Stimulated activated CD4-positive, alpha-beta T cell treated with anti-CD3 and anti-CD28 coated beads, Interleukin-4, amount 100 ng/mL, for 4 hours (primary cell): ENCODE measurements at places on chromosomes 1 and 21.

- DNase-seq = no peak
These were observed 93.9 kb upstream of the PRMT6 start for GRCh38 chr1:106962591-106962990.

DNA sequence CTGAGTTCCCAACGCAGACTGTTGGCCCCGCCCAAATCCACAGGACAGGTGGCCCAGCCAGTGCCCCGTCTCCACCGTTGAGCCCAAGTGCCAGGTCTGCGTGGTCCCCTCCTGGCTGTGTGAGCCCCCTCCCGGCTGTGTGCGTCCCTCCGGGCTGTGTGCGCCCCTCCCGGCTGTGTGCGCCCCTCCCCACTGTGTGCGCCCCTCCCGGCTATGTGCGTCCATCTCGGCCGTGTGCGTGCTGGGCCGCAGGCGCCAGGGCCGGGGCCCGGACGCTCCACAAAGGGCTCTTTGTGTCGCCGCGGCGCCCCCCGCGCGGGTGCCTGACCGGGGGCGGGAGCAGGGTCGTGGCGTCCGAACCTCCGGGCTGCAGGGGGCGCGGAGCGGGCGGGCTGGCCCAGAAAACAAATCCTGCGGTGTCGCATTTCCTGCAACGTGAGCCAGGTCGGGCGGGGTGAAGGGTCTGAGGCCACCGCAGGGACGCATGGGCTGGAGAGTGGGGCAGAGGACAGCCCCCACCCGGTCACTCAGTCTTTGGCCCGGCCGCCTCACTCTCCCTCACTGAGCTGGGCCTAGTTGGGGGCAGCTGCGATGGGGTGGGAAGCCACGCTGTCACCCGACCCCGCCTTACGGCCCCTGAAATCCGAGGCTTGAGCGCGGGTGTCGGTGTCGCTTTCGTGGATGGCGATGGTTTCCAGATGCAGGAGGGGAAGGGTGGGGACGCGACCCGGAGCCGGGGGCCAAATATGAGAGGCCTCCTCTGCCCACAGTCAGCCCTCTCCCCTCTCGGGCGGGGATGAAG is 18.8 kb downstream of the TNFRSF25 start:
- DNase-seq = no peak

DNA sequence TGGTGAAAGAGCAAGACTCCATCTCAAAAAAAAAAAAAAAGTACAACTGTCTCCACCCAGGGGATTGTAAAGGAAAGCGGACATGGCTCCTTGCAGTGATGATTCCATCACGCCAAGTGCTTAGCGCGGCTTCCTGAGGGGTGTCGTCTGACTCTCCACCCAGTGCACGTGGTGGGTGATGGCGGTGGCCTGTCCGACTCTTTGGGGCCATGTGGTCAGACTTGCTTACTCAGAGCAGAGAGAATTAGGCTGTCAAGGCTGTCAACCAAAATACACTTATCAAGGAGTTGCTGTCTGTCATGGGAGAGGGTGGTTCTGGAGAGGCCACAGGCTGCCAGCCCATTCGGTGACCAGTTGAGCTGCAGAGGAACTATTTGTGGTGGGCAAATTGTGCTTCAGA is 49.4 kb downstream of the PTPRF start:
- DNase-seq = no peak

DNA sequence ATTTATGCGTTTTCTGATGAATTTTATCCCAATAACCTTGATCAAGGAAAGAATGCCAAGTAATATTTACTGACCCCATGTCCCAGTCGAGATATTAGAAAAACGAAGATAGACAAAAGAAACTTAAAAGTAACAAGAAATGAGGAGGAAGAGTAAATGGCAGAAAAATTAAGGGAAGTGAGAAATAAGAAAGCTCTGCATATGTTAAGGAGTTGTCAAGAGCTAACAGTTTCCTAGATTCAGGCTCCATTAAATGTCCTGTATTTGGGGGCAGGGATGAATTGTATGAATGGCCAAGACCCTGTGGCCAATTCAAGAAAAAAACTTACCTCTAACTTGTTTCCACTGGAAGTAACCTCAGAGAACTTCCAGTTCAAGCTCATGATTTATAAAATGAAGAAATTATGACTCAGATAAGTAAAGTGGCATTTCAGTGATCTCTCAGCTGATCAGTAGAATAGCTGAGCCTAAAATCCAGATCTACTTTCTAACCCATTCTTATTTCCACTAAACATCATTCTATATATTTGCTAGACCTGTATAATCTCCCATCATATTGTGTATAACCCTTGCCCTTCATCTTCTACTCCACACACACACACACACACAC is 73.2 kb downstream of the ZC3H11B start:
- DNase-seq = no peak

DNA sequence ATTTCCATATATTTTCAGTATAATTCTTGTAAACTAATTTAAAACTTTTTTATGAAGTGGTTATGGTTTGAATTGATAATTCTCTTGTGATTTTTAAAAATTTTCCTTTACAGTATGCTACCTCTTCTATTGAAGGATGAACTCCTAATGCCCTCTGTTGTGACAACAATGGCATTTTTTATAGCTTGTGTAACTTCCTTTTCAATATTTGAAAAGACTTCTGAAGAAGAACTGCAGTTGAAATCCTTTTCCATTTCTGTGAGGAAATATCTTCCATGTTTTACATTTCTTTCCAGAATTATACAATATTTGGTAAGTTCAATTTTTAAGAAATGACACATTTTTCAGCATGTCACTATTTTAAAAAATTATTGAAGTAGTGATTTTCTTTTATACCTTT is 61.4 kb downstream of the ALG6 start:
- no peak for DNase-seq

DNA sequence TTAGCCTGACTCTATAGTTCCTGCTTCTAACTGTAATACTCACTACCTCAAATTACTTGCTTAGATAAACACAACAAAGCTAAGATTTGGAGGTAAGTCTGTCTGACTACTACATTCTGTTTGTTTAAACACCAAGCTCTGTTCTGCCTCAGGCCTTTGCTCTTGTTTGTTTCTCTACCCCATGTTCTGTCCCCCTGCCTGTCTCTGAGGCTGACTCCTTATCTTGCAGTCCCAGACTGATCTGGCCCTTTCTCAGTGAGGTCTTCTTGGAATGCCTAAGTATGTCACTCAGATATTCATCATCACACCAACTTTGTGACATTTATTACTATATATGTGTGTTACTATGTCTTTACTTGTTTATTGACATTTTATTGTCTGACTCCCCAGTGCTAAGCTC is 425.5 kb downstream of the LMO4 start:
- DNase-seq = no peak

DNA sequence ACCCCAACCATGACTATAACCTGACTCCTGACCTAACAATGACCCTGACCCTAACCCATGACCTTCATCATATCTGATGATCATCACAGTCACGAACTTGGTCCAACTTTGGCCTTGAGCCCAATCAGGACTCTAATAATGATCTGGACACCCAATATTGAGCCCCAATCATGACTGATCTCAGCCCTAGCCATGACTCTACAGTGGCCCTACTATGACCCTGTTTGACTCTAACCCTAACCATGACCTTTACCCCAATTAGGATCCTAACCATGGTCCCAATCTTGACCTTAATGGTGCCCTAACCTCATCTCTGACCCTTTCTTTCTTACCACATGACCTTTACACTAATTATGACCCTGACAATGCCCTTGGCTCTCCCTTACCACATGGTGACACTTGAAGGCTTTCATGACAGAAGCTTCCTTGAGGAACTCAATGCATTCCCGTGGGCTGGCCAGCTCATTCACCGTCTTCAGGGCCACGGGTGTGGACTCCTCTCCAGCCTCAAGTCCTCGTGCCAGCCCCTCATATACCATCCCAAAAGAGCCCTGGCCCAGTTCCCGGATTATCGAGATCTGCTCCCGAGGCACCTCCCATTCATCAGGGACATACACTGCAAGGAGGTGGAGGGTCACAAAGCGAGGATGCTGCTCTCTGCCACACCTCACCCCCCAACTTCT is 16.2 kb downstream of the INSRR start:
- no peak for DNase-seq
